Activated CD4-positive, CD25-positive, alpha-beta regulatory T cell treated with anti-CD3 and anti-CD28 coated beads, Interleukin-2, amount 50 U/mL, for 24 hours (primary cell): ENCODE measurements at places on chromosomes 12 and 14.

GRCh38 chr14:23097786-23098185 lies 2.5 kb downstream of the C14orf119 start:
- no peak for ATAC-seq

DNA sequence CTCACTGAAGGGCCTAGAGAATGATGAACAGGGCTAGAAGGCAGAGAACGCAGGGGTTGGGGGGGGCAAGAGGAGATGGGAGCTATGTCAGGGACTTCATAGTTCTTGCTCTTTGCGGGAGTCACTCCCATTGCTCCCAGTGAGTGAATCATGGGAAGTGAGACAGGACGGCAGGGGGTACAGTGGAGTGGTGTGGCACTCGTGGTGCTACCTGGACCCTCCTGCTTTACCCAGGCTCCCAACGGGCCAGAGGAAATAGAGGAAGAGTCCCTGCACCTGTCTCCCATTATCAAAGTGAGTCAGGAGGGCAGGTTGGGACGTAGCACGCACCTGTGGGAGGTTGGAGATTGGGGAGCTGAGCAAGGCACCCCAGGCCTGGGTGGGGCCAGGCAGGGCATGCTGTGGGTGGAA lies 1.3 kb upstream of the KRT8 start:
- no peak for ATAC-seq

DNA sequence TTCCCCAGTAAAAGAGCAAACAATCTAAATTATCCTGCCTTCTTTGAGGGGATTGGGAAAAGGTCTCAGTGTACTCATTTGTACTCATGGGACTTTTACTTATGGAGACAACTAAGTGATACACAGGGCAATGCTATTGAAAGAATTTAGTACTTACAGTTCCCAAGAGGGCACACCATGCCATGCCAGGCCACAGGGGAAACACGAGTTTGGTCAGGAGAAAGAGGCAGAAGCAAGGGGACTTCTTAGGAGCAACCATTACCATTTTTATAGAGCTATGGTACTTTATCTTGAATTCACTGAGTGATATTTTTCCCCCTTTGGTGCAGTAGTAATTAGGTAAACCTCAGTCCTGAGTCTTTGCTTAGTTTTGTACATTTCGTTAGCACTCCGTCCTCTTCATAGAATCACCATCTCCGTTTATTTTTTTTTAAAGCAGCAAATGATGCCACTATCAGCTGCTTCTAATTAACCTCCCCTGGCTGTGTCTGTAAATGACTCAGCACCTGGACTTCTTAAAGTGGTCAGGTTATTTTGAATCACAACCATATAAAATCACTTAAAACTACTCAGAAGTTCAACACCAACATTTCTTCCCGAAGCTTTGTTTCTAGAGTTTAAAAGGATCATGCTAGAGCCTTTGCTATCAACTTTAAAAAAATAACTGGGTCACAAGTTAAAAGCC lies 5.9 kb upstream of the WASHC3 start:
- no peak for ATAC-seq

DNA sequence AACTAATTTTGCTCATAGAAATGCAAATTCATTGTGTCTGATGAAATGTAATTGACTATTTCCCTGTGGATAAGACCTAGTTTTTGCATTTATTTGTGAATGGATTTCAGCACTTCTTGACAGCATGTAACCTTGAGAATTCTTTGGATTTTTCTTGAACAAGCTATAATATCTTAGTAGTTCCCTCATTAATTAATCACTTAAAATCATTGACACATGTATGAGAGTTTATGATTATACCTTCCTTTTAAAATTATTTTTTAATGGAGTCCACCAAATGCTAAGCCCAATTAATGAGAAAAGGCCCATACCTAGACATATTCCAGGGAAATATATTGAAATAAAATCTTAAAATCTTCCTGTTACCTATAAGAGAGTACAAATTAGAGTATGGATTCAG lies 16.8 kb downstream of the GLIPR1L2 start:
- ATAC-seq = no peak

DNA sequence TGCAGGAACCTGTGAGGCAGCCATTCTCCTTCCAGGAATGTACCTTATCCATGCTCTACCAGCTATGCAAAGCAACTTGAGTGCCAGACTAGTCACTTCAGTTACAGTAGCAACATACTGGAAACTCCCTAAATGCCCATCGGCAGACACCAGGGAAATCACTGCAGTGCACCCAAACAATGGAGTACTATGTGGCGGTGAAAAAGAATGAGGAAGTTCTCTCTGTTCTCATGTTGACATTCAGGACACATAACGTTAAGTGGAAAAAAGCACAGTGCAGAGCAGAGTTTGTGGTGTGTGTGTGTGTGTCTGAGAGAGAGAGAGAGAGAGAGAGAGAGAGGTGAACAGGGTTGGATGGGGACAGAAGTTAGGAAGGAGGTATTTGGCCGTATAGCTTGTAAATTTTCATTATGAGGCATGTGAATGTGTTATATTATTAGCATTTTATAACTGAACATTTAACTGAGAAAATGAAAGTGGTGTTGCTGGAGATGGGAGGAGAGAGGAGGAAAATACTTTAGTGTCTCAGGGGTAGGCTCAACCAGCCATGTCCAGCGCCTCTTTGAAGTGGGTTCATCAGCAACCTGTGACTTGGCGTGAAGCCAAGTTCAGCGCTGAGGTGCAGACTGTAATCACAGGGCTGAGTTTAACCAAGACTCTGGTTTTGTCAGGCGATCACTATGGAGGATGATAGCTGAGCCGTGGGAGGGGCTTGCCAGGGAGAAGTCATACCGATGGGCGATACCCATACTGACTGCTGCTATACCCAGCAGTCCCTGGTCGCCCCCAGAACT lies 17.3 kb downstream of the TNFAIP2 start:
- peak; percentile 58 for ATAC-seq

- no peak for ATAC-seq
Measured at GRCh38 chr12:109150124-109150640, 33.8 kb downstream of the ACACB start.

- ATAC-seq = no peak
Measured at GRCh38 chr14:22487401-22487800, 101.6 kb downstream of the DAD1 start.

- ATAC-seq = no peak
Measured at GRCh38 chr14:59284059-59284458, 95.6 kb downstream of the DAAM1 start.

DNA sequence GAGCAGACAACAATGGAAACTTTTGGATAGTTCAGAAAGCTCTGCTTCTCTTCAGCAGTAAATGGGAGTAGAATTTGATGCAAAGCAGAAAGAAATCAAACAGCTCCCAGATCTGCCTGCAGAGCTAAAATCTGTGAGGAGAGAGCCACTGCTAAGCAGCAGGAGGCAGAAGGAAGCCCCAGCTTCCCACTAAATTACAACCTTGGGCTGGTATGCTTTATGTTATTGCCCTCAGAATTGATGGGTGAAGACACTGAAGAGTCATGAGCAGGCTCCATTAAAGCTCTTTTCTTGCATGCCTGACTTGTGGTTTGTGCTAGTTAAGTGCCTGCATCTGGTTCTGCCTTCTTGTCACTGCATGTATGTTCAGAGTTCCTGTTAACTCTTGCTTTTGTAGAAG lies 8.4 kb downstream of the ZC2HC1C start:
- ATAC-seq = no peak

DNA sequence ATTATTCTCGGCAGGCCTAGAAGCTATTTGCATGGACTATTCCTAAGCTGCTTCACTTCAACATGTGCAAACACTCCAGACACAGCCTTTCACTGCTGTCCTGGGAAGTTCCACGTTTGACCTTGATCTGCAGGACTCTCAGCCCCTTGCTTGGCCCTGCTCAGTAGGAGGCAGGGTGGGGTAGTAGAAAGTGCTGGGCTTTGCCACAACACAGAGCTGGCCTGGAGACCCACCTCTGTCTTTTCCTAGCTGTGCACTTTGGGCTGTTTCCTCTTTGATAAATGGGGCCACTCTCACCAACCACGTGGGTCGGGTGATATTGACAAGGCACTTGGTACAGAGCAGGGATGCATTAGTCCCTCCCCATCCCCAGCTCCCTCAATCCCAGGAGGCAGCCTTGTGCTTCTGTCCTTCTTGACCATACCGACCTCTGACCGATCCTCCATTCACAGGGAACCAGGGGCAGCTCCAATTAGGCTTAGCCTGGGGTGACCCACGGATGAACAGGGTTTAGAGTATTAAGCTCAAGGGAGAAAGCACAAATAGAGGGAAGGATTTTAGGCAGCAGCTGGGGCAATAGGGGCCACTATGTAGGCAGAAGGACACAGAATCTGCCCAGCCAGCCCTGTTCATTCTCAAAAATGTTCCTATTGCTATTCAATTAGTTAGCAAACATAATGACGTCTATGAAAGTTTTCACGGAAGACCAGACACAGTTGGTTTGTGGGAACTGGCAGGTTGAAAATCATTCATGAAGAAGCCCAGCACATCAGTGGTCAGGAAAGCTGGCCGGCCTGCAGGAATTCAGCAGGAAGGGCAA lies 63.3 kb downstream of the SYNE3 start:
- no peak for ATAC-seq

DNA sequence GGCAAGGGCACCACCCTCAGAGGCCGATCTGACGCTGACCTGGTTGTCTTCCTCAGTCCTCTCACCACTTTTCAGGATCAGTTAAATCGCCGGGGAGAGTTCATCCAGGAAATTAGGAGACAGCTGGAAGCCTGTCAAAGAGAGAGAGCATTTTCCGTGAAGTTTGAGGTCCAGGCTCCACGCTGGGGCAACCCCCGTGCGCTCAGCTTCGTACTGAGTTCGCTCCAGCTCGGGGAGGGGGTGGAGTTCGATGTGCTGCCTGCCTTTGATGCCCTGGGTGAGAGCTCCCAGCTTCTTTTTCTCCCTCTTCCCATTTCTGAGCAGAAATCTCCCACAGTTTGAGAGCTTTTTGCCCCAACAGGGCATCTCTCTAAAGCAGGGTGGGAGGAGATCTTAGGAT lies 1.8 kb downstream of the OAS1 start:
- ATAC-seq = no peak

GRCh38 chr12:104538891-104539462 lies 82.2 kb downstream of the CHST11 start:
- no peak for ATAC-seq

DNA sequence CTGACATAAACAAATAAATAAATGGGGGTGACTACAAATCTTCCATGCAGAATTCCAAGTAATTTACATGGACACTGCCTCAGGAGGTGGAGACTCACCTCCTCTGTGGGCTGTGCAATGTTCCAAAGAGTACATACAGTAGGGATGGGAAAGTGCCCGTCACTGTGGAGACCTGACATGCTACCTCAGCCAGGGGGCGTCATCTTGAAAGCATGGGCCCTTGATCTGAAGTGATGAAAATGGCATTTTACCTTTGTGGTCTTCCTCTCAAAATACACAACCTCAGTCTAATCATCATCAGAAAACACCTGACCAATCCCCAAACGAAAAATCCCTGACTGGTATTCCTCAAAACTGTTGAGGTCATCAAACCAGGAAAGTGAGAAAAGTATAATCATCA lies 48.4 kb downstream of the ANAPC7 start:
- ATAC-seq = peak; percentile 31

- no peak for ATAC-seq
Measured at GRCh38 chr14:29847056-29847380, 80.6 kb downstream of the PRKD1 start.

DNA sequence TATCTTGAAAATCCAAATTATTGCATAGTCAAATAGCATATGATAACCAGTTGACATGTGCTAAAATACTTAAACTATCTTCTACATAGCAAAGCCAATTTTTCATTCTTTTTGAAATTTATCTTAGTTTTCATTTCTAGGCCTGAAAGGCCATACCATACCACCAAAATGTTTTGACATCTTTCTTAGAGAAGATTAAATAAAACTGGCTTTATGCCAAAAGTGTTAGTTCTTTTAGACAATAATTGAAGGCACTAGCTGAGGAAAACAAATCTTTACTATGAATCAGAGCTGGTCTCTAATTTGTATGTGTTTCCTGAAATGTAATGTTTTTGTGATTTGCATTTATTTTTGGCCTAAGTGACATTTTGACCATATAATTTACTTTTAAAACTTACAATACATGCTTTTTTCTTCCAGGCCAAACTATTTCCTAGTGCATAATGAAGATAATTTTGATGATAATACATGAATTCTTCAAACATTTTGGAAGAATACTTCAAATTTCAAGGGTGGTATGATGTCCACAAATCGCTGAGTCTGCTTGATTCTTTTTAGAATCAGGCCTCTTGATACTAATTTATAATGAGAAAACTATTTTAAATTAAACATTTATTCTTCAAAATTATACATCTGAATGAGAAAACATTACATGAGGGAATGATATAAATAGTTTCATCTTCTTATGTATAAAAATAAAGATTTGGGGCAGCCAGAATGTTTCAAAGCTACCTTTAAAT lies 6.5 kb upstream of the KCNMB4 start:
- no peak for ATAC-seq

DNA sequence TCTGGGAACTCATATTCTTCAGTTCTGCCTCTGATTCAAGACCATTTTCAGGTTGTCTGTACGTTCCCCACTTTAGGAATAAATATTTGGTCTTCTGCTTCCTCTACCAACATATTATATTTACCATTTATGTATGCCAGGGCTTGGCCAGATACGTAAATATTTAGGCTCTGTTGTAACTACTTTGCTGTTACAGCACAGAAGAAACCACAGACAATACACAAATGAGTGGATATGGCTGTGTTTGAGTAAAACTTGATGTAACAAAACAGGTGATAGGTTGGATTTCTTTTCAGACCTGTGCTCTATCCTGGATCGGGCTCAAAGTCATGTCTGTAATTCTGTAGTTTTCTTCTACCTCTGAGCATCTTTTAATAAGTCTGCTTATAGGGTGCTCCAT lies 37.5 kb downstream of the RAP1B start:
- ATAC-seq = peak; percentile 89

GRCh38 chr14:37819155-37820015 lies 224.0 kb downstream of the TTC6 start:
- ATAC-seq = no peak

DNA sequence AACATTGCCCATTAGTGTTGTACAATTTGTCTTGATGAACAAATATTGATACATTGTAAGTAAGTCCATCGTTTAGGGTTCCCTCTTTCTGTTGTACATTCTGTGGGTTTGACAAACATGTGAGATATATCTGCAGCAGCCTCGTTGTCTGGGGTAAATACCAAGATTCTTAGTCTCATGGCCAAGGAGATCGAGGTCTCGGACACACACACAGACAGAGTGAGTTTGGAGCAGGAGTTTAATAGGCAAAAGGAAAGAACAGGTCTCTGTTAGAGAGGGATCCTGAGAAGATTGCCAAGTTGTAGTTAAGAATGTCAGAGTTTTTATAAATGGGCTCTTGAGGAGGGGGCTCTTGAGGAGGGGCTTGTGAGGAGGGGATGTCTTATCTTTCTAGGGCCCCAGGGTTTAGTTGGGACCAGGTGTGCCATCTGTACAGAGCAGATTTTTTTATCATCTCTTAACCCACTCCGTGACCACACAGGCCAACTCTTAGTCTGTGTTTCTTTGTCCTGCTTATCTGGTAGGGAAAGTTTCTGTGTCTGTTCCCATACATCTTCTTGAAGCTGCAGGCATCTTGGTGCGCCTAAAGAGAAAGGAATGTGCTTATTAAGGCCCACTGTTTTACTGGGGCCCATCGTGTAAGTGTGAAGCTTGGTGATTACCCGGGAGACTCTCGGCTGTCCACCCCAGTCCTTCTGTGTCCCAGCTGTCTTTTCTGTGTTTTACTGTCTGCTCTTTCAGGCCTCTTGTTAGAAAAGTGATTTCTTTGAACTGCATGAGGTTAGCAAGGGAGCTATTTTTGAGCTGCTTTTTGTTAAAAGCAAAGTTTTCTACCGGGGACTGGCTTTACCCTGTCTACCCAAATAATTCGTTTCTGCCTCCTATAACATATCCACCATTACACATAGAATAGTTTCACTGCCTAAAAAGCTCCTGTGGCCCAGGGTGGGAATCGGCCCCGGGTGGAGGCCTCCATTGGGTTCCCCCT lies 22.4 kb upstream of the CLEC2D start:
- ATAC-seq = no peak

GRCh38 chr14:22837750-22838538 lies 1.6 kb downstream of the MMP14 start:
- no peak for ATAC-seq
